ENCODE measurements at places on chromosomes 2 and 18.

- DNase-seq = peak; percentile 57
These were observed at the start of gene CCDC141 for GRCh38 chr2:179049546-179050311. Gene CCDC141, minus strand, starts transcription at chr2:179050137. Its CDS starts 196 bp downstream, at chr2:179049941.

DNA sequence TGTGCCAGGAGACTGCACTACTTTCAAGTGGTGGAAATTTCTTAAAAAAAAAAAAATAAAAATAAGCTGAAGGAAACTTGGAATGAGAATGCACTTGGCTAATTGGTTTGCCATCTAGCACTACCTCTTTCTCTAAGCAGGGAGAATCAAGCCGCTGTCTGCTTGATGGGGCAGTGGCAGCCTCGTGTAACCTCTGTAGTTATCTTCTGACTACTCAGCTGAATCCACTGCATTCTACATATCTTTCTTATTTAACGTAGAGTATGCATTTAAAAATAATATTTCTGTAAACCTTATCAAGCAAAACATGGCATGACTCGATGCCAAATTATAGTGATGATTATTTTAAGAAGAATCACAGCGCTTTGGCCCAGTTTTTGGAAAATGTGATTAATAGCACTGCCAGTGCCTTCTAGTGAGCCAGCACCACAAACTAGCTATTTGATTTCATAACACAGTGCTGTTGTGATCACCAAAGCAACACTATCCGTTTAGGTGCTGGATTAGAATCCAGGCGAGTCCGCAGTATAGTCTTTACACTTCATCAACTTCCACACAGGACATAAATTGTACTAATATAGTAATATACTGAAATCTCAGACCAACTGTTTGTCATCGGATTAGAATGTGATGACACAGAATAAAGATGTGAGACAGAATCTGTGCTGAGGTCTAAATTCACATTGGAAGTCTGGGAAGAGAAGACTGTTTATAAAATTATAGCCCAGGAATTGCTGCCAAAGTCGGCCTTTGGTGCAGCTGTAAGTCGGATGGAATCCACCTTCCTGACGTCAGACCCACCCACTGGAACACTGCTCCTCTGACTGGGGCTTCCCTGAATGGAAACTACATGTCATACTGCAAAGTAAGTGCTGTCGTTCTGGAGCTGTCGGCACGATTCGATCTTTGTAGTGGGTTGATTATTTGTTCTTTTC, 136.5 kb upstream of the ETAA1 start:
- no peak for DNase-seq

GRCh38 chr2:67982956-67983355, 79.8 kb downstream of the C1D start:
- DNase-seq = no peak

GRCh38 chr2:110772383-110772755, 40.0 kb downstream of the ACOXL start:
- DNase-seq = no peak

GRCh38 chr18:73365018-73365417, 497.2 kb upstream of the NETO1 start:
- DNase-seq = no peak

DNA sequence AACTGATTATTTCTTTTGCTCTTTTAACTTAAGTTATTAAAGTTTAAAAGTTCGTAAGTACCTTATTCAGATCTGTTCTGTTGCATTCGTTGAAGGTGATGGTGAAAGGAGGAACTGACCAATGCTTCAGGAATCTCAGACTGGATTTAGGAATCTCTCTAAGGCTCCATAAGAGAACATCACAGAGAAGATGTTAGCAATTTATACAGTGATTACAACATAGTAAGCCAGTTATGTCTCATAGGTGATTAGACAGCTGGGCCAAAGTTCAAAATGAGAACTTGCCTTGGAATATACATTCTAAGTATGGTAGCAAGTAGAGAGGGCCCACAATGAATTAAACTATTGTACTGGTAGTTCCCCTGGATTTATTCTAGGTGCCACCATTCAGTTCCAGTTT, 3.2 kb downstream of the MARS2 start:
- no peak for DNase-seq

DNA sequence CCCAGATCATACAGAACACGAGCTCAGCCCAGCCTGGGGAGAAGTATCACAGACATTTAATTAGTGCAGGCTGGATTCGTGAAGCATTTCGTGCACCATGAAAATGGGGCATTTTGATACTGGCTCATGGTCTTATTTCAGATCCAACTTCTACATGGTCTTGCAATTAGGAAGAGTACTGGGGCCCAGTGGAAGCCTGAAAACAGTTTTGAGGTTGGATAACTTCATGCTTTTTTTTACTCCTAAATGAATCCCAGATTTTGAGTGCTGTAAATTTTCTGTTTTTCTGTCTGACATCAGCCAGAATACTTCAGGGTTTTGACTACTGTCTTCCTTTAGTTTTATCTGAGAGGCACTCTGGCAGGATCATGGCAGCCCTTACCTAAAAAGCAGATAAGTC, 160.1 kb downstream of the GFPT1 start:
- DNase-seq = no peak

DNA sequence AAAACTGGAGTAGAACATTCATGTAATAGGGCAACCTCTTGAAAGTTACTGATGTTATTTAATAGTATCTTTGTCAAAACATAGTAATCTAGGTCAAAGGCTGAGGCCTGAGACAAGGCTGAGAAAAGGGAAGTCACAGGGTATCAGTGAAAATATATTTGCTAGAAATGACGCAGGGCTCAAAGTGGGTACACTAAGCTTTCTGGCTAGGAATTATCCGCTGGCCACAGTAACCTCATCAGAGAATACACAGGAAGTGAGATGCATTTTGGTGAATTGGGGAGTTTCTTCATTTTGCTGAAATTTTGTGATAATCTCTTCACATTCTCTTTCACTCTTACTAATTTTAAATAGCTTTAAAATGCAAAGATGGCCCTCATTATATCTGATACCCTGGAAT, 206.8 kb downstream of the OTX1 start:
- no peak for DNase-seq

DNA sequence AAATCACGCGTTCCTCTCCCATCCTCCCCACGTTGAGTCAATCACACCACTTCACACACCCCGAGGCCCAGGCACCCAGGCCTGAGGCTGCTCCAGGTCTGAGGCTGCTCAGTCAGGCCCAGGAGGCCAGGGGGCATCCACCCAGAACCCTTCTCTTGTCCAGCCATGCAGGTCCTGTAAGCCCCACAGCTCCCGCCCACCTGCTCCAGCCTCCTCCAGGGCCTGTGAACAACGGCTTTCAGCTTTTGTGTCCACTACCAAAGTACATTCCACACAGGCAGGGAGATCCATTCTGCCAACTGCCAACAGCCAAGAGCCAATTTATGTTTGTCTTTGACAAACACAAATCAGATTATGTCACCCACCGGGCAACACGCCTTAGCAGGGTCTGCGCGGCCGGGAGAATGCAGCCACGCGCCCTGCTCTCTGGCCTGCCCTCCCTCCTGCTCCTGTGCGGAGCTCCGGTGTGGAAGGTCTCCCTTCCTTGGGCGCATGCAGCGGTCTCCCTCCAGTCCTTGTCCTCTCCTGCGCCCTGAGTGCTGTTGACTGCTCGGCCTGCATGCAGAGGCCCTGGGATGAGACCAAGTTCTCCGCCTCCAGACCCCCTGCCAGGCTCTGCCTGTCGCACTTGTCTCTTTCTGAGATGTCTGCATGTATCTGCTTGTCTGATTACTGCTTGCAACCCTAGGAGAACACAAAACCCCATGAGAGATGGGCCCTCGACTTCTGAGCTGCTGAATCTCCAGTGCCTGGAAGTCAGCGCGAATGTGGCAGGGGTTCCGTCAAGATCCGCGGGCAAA, 146.6 kb downstream of the ZNF516 start:
- DNase-seq = no peak

- DNase-seq = no peak
These were observed 169.7 kb upstream of the SMAD2 start for GRCh38 chr18:48100165-48100575.

DNA sequence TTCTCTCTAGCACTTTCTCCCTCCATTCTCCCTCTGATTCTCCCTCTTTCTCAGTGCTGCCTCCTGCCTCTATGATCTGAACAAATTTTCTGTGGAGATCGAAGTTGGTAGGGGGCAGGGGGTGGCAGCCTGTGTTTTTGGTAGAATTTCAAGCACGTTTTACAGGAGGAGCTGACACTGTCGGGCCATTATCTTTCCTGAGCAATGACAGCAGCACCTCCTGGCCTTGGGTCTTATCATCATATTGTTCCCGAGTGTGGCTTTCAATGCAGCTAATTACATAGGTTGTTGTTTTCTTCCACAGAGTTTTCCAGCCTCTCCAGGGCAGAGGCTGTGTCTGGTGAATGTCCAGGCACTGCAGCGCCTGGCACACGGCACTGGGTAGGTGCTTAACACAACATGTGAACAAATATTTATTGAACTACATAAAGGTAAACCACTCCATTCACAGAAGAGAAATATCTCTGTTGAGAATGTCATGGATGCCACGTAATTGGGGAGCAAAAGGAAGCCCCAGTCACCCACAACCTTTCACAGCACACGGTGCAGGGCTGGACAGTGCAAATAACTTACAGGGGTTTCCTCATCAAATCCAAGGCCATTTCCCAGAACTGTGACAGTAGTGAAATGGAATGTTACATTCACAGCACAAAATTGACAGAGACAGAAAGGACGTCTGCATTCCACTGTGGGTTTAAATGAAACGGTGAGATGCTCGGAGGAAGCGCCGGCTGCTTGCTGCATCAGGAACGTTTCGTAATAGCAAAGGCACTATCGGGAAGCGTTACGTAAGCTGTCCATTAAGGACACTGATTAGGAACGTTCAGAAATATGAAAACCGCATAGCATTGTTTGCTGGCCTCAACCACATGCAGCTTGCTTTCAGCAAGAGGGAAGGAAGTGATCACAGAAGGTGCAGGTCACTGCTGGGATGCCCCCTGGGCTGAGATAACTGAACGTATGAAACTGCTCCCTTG, 6.5 kb upstream of the KCNG2 start:
- peak; percentile 23 for DNase-seq

DNA sequence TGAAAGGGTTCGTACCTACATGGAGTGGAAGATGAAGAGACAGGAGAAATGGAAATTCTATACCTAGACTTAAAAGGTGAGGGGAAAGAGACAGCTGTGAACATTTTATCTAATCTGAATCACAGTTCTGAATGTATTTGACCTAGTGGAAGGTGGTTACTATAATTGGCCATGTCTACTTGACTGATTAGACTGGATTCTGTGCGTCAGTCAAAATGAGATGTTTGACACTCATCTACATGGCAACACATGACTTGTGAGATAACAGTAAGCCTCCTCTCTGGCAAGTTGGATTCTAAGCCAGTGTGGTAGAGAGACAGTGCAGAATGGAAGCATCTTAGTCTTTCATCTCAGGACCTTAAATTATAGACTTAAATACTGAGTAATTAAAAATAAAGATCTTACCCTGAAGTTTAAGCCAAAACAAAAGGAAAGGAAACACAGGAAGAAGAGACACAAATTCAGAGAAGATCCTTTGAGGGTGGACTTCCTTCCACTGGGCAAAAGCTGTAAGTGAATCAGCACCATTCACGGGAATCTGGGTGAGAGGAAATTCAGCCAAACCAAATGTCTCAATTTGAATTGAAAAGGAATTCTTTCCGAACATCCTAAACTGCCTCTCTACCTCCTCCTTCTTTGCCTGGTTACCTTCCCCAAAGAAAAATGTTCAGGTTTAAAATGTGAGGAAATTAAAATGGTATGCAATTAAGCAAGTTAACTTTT, 121.6 kb downstream of the EHBP1 start:
- no peak for DNase-seq

DNA sequence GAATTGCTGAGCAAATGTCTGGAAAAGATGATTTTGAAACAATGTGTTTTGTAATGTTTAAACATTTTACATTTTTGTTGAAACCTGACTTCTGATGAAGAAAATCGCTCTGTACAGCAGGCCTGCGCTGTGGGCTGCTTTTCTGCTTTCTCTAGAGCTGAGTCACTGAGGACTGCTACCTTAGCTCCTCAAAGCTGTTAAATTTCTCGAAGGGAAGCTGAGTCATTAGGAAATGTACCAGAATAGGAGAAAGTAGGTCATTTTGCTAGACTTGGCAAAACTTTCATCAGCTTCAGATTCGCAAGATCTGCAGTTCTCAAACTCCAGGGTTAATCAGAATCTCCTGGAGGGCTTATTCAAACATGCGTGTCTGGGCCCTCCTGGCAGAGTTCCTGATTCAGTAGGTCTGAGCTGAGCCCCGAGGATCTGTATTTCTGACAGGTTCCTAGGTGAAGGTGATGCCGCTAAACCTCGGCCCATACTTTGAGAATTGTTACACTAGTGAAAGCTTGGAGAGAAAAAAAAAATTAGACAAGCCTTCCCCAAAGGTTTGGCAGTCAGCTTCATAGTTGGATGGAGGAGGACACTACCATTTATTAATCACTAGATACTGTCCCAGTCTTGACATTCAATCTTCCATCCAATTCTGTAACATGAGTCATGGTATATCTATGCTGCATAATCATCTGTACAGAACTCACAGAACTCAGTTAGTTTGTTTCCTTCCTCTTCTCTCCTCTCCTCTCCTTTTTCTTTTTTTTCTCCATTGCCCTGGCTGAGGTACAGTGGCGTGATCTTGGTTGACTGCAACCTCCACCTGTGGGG, 297.6 kb downstream of the PARD3B start:
- DNase-seq = no peak

DNA sequence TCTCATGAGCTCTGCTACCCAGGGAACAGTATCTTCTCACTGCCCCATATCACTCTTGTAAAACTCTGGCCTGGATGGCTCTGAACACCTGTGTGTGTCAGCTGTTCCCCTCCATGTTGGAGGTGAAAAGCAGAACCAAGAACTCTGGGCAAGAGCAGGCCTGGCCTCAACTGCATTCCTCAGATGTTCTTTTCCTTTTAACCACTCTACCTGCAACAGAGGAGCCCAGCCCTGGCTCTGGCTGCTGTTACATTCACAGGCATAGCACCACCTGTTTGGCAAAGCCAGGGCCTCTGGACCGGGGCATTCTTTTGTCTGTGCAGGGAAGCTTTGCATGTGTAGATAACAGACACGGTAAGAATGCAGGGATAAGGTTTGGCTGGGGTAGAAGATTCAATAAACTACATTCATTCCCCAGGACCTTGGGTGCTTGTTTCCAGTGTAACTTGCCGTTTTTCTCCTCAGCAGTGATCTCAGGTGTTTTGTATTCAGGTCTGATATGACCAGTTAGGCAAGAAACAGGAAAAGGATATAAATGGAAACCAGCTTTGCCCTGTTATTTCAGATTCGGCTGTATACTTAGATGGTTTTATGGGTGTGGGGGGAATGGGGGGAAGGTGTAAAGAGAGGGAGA, 95.1 kb downstream of the SPTBN1 start:
- DNase-seq = no peak

DNA sequence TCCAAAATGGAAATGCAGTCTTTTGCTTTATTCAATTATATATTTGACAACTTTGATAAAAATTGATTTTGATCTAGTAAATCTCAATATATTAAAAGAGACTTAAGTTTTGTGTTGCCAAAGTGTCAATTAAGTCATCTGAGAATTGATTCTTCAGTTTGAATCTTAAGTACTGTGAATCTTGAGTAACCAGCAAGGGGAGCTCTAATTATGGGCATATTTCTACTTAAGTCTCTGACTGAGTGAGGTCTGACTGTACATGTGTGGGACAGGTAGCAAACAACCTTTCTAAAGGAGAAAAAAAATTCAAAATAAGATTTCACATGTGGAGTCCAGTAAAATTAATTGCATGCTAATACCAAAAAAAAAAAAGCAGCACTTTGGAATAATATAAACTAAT, 503.7 kb upstream of the SLC8A1 start:
- DNase-seq = no peak
